ENCODE measurements at places on chromosomes 2 and 18.

DNA sequence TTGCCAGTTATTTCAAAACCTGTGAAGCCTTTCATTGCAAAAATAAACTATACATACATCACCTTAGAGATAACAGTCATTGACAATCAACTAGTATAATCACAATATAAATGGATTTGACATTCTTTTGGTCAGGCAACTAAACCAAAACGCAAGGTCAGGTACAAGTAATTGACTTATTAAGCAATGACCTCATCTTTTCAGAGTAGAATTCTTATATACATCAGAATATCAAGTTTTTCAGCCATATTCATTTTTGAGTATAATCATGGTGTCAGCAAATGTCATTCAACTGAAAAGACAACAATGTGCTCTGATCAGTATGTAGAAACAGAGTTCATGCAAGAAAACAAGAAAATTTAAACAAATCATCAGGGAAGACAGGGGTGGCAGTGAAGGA, 208.6 kb downstream of the TGIF1 start:
- DNase-seq = no peak

GRCh38 chr2:145751629-145752028, 1231.7 kb upstream of the ZEB2 start:
- no peak for DNase-seq

DNA sequence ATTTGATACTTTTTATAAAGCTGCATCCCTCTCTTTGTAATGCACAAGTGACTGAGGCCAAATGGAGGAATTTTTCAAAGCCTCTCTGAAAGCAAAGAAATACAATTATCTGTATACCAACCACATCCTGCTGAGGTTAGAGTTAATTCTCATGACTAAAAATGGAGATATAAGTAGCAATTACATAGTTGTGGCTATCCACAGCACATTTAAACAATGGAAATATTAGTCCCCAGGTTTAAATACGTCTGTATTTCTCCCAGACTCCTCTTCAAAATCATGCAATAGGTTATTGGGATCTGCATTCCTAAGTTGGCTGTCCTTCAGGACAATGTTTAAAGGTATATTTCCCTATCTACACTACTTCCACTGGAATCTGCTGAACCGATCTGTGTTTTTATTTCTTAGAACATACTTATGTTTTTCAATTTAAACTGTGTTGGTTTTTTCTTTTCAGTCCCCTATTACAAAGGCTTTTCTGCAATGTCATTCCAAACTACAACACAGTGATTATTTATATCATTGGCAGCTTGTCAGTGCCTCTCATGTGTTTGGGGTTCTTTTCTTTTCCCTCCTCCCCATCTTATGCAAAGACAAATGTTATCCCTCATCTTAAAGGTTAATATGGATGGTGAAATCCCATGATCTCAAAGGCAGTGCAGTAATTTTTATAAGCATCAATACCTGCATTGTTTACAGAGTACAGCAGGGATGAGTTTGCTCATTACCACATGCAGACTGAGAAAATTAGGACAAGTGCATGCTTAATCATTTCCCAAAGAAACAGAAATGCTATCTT, 134.8 kb upstream of the FSHR start:
- DNase-seq = no peak

DNA sequence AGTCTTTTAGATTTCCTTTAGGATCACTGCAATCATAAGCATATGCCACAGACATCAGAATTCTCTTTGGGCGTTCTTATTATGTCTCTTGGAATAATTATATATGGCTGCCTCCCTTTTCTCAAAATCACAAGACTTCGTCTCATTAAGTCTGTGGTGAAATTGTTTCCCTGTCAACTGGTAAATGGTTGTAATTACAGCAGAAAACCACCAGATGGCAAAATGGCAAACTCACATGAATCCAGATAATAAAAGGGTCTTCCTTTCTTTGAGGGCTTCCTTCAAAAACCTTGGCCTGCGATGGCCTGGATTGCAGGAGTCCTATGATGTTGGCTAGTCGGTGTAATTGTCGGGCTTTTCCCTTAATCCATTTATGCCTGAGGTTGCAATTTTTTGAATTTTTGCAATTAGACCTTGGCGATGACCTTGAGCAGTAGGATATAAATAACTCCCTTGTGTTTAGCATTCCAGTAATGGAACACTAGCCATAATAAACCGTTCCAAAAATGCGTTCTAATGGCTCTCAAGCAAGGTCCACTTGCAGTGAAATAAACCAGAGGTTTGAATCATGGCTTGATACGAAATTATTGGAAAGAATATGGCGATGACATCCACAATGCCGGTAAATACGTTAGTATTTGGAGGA, 656.4 kb downstream of the MBD2 start:
- DNase-seq = no peak

- no peak for DNase-seq
Measured at GRCh38 chr2:133086176-133086575, 416.2 kb upstream of the LYPD1 start.

DNA sequence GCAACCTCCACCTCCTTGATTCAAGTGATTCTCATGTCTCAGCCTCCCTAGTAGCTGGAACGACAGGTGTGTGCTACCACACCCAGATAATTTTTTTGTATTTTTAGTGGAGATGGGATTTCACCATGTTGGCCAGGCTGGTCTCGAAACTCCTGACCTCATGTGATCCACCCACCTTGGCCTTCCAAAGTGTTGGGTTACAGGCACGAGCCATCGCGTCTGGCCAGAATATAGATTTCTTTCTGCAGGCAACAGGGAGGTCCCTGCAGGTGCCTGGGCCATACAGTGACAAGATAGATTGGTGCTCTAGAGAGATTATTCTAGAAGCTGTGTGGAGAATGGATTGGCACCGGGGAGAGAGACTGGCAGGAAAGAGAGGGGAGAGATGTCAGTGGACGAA, 13.3 kb downstream of the PLCD4 start:
- DNase-seq = no peak

DNA sequence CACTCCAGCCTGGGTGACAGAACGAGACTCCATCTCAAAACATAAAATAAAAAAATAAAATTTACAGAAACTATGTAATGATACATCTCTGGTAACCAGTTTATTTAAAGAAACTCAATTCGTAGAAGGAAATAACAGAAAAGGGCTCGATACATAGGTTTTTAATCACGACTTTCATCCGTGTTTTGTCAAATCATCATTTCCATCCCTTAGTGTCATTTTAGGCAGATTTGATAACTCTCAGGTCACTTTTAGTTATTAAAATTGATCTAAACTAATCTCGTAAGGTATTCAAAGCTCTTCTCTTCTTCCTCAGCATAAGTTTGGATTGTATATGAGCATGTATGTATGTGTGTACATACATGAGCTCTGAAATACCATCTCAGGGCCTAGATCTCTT, 59.3 kb upstream of the SPTBN1 start:
- DNase-seq = no peak

All from Right ventricle myocardium superior (tissue), 1 donor.